Dermis blood vessel endothelial cell (primary cell): ENCODE measurements at places on chromosomes 6 and 20. TPM values are rescaled to one million over a fixed set of nuclear protein-coding genes. Genes with fewer than 3 reads are reported as not detected.

The THBD gene
- 33.4 and 34.0 TPM in 2 replicates for total RNA-seq

The CPNE5 gene
- total RNA-seq: 12.9 and 14.0 TPM in 2 replicates

The SAMD10 gene
- total RNA-seq: 4.3 and 6.1 TPM in 2 replicates

The RAET1L gene
- not detected in 2 replicates for total RNA-seq

The APOM gene
- total RNA-seq: 0.34 and 0.37 TPM in 2 replicates

- no peak for DNase-seq
Observed at GRCh38 chr6:163383912-163384311, 30.6 kb upstream of the QKI start.

DNA sequence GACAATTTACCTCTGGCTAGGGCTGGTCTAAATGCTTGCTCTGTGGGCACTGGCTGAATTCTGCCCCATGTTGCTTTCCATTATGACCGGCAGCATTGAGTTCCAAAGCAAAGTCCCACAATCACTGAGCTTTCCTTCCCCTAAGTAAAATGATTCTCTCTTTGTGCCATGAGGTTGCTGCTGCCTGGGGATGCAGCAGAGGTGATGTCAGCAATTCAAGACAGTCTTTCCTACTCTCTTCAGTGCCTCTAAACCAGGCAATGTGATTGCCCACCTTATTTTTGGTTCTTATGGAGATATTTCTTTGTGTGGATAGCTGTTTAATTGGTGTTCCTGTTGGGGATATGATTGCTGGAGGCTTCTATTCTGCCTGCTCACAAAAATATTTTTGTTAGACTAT lies 1043.9 kb upstream of the EPHA7 start:
- DNase-seq: no peak

GRCh38 chr6:52995913-52996645 lies 995 bp upstream of the GSTA4 start:
- peak; percentile 74 for DNase-seq

DNA sequence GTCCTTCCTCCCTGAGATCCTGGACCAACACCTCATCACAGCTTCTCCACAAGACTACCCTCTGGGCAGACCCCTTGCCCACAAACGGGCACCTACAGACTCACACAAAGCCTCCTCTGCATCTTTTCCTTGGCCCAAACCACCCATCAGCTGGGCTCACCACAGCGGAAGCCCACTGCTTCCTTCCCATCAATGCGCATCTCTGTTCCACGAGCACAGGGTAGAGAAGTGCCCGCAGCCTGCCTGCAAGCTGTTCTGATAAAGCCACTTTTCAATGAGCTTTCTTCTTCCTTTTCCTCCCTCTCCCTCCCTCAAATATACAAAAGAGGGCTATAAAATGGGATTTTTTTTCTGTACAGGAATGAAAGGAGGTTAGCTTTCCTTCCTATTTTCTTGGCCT lies 111.2 kb downstream of the NFATC2 start:
- DNase-seq: no peak

DNA sequence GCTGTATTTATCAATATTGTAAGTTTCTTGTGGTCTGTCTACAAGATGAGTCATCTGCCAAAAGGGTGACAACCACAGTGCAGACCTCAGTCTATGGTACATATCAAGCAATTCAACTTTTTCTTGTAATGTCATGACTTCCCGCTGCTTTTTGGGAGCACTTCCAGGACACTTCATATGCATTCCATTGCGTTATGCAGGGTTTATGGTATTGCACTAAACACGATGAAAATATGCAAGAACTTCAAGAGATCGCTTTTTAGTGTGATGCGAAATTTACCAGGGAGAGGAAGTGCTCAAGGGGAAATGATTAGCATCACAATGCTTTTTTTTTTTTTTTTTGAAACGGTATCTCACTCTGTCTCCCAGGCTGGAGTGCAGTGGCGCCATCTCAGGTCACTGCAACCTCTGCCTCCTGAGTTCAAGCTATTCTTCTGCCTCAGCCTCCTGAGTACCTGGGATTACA lies 166.5 kb downstream of the TFAP2A start:
- no peak for DNase-seq

- peak; percentile 21 for DNase-seq
Observed at GRCh38 chr20:57212534-57213276, 53.7 kb downstream of the BMP7 start.

DNA sequence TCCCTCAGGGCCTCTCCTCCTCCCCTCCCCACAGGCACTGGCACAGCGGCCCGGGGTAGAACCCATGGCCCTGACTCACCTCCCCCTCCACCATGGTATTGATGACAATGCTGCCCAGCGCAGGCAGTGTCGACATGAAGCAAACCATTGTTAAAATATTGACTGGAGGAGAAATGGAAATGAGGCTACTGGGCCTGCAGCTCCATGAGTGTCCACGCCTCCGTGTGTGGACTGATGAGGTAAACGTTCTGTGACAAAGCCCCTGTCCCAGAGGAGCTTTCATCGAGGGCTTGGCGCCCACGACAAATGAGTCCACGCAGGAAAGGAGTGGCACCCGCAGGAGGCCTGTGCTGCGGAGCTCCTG lies 402.7 kb downstream of the TAF4 start:
- DNase-seq: no peak

DNA sequence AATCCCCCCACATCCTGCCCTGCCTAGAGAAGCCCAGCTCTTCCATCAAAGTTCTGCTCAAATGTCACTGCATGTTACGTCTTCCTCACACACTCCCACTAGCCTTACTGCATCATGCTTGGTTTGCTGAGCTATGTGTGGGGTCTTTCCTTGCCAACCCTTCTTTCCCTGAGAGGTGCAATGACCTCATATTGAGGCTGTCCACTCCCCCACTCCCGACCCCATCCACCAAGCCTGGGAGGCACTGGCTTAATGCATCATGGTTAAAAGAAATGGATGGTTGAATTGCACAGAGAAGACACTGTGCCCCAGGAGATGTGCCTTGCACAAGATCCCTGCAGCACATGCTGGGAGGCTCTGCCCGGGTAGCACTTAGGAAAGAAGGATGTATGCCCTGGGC lies 7.7 kb upstream of the IRF4 start:
- DNase-seq: no peak

GRCh38 chr6:119171864-119172588 lies 93.6 kb upstream of the FAM184A start:
- no peak for DNase-seq

DNA sequence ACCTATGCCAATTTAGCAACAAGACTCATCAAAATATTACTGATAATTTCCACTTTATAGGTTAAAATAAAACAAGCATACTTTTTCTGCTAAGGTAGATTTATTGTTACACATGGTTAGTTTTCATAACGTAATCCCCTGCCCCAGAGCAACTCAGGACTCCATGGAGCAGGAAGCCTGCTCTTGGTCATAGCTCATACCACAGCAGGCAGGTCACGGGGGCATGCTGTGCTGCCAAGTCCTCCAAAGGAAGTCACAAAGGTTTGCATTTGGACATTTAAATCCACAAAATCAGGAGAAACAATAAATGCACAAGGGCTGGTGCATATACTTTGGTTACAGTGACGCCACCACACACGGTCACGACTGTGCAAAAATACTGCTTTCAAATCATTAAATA lies 12.5 kb downstream of the GZF1 start:
- peak; percentile 85 for DNase-seq

GRCh38 chr20:20821484-20822260 lies 109.2 kb upstream of the RALGAPA2 start:
- no peak for DNase-seq

GRCh38 chr6:169850154-169850553 lies 98.7 kb downstream of the ERMARD start:
- DNase-seq: no peak

GRCh38 chr6:168033791-168034190 lies 36.3 kb downstream of the KIF25 start:
- no peak for DNase-seq

- DNase-seq: no peak
Observed at GRCh38 chr6:101760843-101761621, 367.5 kb downstream of the GRIK2 start.

DNA sequence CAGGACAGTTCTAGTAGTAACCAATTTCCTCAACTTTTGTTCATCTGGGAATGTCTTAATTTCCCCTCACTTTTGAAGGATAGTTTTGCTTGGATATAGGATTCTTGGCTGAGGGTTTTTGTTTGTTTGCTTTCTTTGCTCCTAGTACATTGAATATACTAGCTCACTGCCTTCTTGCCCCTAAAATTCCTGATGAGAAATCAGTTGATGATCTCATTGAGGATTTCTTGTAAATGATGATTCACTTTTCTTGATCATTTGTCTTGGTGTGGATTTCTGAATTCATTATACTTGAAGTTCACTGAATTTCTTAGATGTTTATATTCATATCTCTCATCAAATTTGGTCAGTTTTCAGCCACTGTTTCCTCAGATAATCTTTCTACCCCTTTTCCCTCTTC lies 49.1 kb upstream of the PRDM1 start:
- DNase-seq: no peak

GRCh38 chr20:62751551-62752150 lies 43.0 kb downstream of the NTSR1 start:
- no peak for DNase-seq

DNA sequence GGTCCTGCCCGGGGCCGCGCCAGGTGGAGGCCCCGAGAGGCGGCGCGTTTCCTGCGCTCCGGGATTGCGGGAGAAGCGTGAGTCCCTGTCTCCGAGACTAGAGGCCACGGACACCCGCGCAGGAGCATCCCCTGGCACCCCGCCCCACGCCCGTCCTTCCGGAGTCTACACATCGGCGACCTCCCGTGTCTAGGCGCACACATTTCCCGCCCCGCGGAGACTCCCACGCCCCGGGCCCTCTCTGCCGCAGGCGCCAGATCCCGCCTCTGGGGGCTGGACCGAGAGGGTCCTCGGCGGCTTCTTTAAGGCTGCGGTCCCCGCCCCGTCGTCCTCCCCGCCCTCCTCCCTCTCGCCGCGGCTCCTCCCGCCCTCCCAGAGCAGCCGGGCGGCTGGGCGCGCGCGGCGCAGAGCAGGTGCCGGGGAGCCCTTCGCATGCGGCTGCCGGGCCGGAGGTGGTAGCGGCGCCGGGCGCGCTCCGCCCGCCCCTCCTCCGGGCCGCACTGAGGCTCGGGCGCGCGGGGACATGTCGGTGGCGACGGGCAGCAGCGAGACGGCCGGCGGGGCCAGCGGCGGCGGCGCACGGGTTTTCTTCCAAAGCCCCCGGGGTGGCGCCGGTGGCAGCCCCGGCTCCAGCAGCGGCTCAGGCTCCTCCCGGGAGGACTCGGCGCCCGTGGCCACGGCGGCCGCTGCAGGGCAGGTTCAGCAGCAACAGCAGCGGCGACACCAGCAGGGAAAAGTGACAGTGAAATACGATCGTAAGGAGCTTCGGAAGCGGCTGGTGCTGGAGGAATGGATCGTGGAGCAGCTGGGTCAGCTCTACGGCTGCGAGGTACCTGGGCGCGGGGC lies at the start of gene PPP1R14C:
PPP1R14C (plus strand) TSS at position 375 of the 846 bp plus-strand sequence; CDS start at position 524, 149 bp downstream.
- DNase-seq: no peak

- no peak for DNase-seq
Observed at GRCh38 chr20:48932375-48932941, 10.9 kb downstream of the ARFGEF2 start.

DNA sequence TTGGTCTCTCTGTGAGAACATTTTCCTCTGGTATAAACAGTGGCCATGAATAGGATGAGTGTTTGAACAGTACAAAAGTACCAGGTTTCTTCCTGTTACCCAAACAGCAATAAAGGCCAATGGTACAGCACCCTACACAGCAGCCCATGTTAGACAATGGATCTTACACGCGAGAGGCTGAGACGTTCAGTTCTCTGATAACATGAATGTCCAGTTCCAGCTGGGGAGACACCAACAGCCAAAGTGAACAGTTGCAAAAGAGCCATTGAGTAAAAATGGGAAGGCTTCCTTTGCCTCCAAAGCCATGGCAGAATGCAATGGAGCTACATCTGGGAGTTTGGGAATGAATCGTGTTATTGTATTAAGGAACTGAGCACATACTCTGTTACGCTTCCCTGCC lies 246.8 kb upstream of the SGK1 start:
- no peak for DNase-seq

DNA sequence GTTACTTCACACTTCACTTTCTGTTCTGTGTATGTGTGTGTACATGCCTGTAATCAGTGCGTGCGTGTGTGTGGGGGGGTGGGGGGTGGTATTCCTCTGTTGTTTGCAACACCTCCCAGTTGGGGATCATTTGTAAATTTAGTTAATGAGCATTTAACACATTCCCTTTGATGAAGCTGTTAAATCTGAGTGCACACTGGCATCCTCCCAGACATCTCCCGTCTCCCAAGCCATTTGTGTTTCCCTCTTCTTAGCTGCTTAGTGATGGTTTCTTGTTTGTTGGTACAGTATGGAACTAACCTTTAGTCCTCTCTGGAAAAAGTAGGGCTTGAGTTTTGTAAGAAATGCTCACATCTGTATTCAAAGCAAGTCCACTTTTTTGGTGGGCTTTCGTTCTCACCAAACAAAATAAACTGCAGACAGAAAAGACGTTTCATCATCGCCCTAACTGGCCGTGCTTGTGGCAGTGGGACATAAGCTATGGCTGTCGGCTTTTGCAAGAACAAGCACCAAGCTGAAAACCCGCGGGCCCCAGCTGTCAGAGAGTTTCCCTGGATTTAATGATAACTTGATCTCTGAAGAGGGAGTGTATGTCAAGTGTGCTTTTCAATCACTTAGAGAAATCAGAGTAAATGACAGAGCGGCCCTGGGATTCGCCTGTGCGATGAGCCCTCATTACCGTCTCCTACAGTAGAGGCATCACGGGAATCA lies 54.9 kb upstream of the SASH1 start:
- no peak for DNase-seq

GRCh38 chr6:47032974-47033765 lies 9.0 kb downstream of the ADGRF1 start:
- peak; percentile 65 for DNase-seq

GRCh38 chr20:40278673-40279072 lies 410.4 kb downstream of the MAFB start:
- no peak for DNase-seq

- DNase-seq: no peak
Observed at GRCh38 chr6:6591778-6592465, 3.4 kb downstream of the LY86 start.

GRCh38 chr6:9699888-9700287 lies 715.0 kb downstream of the TFAP2A start:
- no peak for DNase-seq

DNA sequence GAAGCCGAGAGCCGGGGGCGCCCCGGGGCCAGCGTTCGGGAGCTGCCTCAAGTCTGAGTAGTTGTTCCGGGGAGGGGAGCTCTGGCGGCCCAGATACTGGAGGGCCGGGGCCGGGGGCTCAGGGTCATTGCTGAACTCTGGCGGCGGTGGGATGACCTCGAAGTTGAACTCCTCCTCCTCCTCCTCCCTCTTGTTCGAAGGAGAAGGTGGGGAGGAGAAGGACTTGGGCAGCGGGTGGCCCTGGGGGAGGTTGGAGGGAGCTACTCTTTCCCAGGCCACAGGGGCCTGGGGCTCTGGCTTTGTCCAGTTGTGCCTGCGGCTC lies 37.7 kb downstream of the C6orf132 start:
- DNase-seq: no peak

DNA sequence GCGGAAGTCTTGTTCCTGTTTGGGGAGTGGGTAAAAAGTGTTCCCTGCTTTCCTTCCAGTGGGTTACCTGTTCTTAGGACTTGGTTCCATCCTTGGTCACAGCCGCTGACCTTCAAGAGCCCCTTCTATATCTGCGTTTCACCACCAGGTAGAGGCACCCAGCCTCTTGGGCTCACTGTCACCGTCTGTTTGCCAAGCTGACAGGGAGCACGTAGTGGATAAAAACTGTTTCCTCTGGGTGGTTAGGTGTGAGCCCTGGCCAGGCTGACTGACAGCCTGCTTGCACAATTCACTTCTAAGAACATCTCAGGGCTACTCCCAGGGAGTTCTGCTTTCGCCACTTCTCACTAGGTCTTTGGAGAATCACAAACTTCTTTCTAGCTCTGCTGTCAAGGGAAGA lies 1.8 kb upstream of the JPH2 start:
- DNase-seq: no peak
